ENCODE measurements at places on chromosomes 7 and 10.

DNA sequence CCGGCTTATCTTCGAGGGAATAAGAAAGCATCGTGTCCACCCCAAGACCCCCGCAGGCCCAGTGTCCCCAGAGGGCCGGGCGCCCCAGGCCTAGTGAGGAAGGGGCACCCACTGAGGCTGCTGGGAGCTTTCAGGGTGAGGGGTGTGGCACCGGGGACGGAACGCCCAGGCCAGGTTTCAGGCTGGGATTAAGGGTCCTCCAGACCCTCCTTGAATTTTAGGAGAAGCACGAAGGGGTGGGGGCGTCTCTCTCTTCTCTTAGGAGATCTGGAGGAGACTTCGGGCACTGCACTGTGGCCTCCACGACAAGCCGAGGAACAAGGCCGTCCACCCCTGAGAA lies 96.8 kb downstream of the PDGFA start:
- DNase-seq: no peak

- no peak for DNase-seq
These were observed 6.5 kb upstream of the CPED1 start for GRCh38 chr7:120981888-120982615.

DNA sequence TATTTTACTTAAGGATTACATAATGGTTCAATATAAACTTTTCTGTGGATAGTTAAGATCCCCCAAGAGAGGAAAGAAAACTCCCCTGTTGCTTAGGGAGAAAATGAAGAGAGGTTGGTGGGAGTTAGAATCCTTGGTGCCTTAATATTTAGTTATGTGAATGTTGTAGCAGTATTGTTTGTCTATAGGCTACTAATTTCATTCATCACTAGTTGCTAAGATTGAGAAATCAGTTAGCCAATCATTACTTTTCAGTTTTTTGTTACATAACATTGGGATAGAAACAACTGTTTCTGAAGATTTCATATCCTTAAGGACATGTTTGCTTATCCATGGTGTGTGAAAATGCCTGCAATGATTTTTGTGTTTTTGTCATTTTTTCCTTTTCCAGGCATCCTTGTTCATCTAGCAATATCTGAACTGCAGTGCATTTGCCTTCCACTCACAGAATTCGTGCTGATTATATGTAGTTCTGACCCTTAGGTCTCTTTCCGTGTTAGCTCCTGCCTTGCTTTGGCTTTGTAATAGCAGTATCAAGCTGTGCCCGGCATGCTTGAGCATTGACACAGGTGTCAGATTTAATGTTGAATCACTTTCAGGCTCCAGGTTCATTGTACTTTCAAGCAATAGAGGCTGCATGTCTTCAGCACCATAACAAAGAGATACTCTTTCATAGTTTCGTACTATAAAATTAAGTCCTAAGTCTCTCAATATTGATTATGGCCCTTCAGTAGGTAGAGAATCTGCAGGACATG lies 85.0 kb downstream of the PODXL start:
- no peak for DNase-seq

GRCh38 chr10:51422311-51423120 lies 276.9 kb downstream of the CSTF2T start:
- no peak for DNase-seq

DNA sequence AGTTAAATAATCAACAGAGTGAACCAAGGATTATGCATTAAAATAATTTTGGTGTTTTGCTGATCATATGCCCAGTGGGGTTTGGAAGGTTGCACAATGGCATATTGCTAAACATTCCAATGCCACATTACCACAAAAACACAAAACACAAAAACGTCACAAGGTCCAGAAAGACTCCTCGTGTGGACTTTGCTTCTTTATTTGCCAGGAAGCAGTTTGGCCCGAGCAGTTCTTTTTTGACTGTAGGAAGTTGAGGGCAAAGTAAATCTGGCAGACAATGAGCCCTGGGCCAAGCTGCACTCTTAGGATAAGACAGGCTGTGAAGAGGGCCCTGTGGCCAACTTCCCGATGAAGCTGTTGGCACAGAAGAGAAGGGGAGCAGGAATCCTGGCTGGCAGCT lies 39.2 kb upstream of the SLC35B4 start:
- DNase-seq: peak; percentile 70

DNA sequence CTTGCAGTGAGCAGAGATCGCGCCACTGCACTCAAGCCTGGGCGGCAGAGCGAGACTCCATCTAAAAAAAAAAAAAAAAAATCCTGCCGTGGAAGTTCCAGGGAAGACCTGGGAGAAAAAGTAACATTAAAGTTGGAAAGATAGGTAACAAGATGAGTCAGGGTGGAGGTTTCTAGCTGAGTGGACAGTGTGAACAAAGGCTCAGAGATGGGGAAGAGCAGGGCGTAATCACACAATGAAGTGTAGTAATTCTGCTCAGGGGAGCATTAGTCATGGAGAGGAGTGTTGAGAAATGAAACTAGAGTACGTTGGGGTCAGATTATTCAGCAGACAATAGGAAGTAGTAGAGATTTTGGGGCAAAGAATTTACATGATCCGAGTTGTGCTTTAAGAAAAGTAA lies 21.6 kb upstream of the WASL start:
- DNase-seq: peak; percentile 86

DNA sequence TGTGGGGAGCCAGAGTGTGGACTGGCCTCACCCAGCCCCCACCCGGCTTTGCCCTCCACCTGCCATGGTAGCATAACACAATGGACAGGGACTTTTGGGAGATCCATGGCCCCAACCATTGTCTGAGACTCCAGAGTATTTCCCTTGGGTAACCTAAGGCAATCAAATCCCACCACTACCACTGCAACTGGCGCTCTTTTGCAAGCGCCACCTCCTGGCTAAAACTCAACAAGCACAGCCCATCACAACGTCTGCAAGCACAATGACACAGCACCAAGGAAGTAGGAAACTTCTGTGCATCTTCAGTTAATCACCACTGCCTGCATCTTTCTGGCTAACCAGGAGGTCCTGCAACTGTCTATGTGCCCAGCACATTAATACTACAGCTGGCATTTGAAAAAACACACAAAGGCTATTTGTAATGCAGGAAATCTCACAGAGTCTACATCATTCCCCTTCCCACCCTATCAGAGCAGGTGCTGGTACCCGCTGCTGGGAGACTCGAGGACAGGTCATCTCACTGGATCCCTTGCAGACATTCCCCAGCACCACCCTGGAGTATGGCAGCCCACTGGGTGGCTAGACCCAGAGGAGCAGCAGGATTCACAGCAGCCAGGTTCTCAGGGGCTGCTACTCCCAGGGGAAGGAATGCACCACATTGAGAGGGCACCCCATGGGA lies 27.7 kb downstream of the ANKRD26 start:
- no peak for DNase-seq

GRCh38 chr7:100153708-100154535 lies 4.6 kb downstream of the TRAPPC14 start:
- no peak for DNase-seq

GRCh38 chr7:146096994-146097393 lies 19.6 kb upstream of the CNTNAP2 start:
- DNase-seq: no peak

All from epithelial cell of proximal tubule (primary cell).